ENCODE measurements at places on chromosomes 4 and X.
A peak's percentile ranks its signal among the peaks of the same experiment; 100 is the strongest.

- H3K27me3 ChIP-seq, result no peaks in the 10 kb centered on the region
- H3K4me1 ChIP-seq, result no peaks in the 10 kb centered on the region
- no peak overlapping the region for H3K4me3 ChIP-seq
- H3K36me3 ChIP-seq, result no peaks in the 10 kb centered on the region
Measured at GRCh38 chr4:102454268-102454667, 46.9 kb upstream of the NFKB1 start.

- DNase-seq, result peak; percentile 6
- H3K4me3 ChIP-seq, result peak overlapping the region; percentile 72
- H3K4me1 ChIP-seq, result no peaks in the 10 kb centered on the region
- H3K27ac ChIP-seq, result no peak overlapping the region
- no peaks in the 10 kb centered on the region for H3K27me3 ChIP-seq
Measured at GRCh38 chrX:51893931-51894696, 691 bp downstream of the MAGED1 start.

DNA sequence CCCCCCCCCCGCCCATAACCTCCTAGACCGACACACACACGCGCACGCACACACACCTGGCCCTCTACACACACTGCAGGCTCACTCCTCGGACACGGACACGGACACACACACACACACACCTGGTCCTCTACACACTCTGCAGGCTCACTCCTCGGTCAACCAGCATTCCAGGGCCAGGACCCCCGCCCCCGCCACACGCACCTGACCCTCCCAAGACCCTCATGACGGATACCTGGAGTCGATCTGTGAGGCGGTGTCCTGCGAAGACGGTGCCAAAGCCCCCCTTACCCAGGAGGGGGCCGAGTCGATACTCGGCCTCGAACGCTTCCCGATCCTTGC is 552 bp downstream of the PIM2 start:
- DNase-seq, result no peak
- H3K4me1 ChIP-seq, result peaks cover 20% of the 10 kb centered on the region
- H3K36me3 ChIP-seq, result peaks cover 25% of the 10 kb centered on the region
- peak overlapping the region; percentile 98 for H3K27ac ChIP-seq

DNA sequence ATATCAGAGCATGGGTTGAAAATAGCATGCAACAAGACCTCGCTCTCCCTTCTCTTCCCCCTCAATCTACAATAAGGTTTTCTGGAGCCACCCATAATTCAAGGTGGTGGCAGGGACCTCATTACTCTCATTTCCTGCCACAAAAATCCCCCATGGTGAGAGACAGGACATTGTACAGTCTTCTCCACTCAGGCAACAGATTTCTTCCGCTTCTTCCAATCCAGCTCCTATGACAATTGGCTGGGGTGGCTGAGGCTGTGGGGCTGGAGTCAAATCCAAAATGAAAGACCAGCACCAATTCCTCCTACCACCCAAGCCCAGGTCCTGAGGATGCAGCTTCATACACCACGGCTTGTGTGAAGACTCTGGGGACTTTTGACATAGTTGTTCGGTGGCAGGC is 40.3 kb upstream of the NKRF start:
- H3K4me3 ChIP-seq, result no peak overlapping the region
- peaks cover 7% of the 10 kb centered on the region for H3K36me3 ChIP-seq
- no peaks in the 10 kb centered on the region for H3K27me3 ChIP-seq

DNA sequence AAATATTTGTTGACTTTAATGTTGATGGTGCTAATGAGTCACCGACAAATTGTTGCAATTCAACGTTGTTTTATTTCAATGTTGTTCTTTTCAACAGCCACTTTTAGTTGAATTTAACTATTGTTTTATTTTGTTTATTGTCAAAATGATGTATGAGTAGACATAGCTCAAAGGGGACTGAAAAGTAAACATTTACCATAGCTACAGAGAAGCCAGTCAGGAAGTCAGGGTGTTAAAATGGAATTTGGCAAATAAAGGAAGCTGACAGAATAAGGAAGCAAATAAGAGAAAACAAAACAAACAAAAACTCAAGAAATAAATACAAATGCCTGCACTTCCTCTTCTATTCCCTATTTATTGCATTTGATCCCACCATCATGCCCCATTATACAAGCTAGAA is 648.4 kb upstream of the HTR2C start:
- no peak overlapping the region for H3K4me3 ChIP-seq
- no peak overlapping the region for H3K27ac ChIP-seq
- no peaks in the 10 kb centered on the region for H3K4me1 ChIP-seq
- DNase-seq, result no peak
- H3K36me3 ChIP-seq, result no peaks in the 10 kb centered on the region

GRCh38 chr4:177047851-177048174 is 255.1 kb upstream of the VEGFC start:
- no peaks in the 10 kb centered on the region for H3K36me3 ChIP-seq
- DNase-seq, result no peak
- H3K4me1 ChIP-seq, result no peaks in the 10 kb centered on the region

GRCh38 chr4:188780686-188781085 is 641.4 kb downstream of the TRIML1 start:
- no peaks in the 10 kb centered on the region for H3K4me1 ChIP-seq
- no peak overlapping the region for H3K27ac ChIP-seq
- DNase-seq, result no peak
- no peaks in the 10 kb centered on the region for H3K27me3 ChIP-seq

All from MM.1S (cell line).